ENCODE measurements at places on chromosomes 2 and 18.
A peak's percentile ranks its signal among the peaks of the same experiment; 100 is the strongest.

- peak; percentile 68 for DNase-seq
Measured at GRCh38 chr18:58321986-58322385, 278.0 kb downstream of the NEDD4L start.

- no peak for DNase-seq
Measured at GRCh38 chr2:8437949-8438400, 243.9 kb upstream of the ID2 start.

GRCh38 chr2:235716875-235717496 lies 223.1 kb downstream of the AGAP1 start:
- DNase-seq, result no peak

DNA sequence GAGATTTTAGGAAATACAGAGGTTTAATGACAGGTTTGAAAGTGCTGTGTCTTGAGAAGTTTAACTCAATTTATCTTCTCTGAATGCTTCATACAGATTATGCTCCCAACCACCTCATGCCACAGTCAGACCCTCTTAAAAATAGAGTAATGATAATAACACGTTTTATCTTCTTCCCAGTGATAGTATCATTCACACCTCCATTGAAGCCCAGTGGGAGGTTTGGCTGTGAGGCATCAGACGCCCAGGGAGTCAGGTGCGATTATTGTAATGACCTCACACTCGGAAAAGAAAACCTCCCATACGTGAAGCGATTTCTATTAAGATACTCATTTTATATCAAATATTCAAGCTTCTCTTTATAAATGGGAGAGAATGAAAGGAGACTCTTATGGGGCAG lies 366.3 kb downstream of the SETBP1 start:
- DNase-seq, result no peak

DNA sequence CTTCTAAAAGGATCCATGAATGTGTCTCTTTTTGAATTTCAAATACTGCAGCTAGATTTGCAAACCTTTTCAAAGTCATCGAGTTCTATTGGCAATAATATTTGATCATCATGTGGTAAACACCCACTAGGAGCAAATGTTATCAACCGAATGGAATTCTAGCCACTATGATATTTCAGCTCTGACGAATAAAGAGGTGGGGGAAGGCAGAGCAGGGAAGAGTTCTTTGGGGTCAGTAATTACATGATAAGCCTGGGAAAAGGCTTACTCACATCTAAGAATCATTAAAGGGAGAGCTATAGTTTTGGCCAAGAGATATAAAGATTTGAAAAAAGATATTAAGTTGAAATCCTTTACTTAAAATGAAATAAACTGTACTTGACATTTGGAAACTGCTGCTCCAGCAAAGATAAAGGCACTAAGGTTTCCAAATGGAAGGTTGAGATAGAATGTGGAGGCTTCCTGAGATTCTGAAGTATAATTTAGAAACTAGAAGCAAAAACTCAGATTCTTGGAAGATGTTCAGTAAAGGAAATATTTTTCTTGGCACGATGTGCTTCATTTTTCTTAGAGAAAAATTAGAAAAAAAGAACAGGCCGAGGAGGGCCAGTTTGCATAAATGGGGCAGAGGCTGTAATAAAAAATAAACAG lies 104.7 kb upstream of the ARHGAP28 start:
- no peak for DNase-seq

GRCh38 chr2:153509133-153509532 lies 30.6 kb upstream of the RPRM start:
- DNase-seq, result no peak

- no peak for DNase-seq
Measured at GRCh38 chr18:61869636-61870035, 23.2 kb downstream of the RNF152 start.

- no peak for DNase-seq
Measured at GRCh38 chr2:75356865-75357264, 157.5 kb upstream of the TACR1 start.

DNA sequence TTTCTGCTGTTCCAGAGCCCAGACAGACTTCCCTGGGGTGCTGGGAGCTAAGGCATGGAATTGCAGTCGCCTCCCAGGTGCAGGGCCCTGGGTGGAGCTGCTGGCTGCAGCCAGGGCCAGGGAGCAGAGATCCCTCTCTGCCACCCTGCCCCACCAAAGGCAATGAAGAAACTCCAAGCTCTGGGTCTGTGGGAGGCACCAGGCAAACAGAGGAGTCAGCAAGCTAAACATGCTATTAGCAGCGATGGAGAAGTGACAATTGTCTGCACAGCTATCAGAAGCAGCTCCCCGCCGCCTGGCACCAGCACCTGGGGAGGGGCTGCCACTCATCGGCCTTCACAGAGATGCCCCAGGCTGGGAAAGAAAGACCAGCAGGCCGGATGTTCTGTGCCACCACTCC lies 28.0 kb upstream of the COX5B start:
- no peak for DNase-seq

DNA sequence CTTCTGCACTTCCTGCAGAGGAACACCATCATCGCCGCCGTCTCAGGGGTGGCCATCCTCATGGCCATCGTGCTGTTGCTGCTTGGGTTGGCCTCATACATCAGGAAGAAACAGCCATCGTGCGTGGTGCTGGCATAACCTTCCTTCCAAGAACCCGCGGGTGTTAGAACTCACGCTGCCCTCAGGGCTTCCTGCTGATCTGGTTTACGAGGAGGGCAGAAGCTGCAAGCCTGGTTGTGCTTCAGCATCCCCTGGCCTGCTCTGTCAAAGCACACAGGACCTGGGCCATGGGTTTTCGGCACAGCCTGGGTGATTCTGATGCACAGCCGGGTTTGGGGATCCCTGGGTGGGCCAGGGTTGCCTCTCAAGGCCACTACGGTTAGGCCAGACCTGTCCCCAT lies 12.2 kb upstream of the ZAP70 start:
- no peak for DNase-seq

DNA sequence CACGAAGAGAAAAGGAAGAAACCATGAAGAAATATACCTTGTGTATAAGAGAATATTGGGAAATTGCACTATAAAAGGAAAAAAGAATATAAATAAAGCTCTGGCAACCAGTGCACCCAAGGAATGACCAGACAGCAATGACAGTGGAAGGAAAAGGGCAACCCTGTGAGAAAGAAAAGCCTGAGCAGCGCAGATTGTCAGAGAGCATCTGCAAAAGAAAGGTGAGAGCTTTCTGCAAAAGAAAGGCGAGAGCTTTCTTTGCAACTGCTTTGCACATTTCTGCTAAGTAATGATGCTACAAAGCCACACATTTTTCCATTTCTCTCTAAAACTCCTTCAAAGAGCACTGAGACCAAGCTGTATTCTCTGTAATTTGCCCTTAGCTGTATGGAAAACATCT lies 83.6 kb downstream of the CTNNA2 start:
- DNase-seq, result no peak

- no peak for DNase-seq
Measured at GRCh38 chr2:129004485-129004884, 685.8 kb upstream of the HS6ST1 start.

DNA sequence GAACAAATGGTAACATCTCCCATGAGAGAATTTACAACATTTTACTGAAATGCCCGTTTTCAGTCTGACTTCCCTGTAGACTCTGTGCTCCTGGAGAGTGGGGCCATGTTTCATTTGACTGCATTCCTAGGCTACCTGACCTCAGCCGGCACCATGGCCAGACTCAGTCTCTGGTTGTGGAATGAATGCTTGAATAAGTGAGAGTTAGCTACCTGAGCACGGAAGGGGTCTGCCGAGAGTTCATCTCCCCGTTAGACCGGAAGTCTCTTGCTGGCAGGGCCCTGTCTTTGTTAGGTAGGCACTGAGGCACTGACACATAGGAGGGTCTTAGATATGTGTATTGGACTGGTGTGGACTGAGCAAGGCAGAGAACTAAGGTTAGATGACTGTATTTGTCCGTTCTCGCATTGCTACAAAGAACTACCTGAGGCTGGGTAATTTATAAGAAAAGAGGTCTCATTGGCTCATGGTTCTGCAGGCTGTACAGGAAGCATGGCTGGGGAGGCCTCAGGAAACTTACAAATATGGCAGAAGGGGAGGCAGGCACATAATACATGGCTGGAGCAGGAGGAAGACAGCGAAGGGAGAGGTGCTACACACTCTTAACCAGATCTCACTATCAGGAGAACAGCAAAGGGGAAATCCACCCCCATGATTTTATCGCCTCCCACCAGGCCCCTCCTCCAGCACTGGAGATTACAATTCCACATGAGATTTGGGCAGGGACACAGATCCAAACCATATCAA lies 271.2 kb downstream of the GLI2 start:
- no peak for DNase-seq

DNA sequence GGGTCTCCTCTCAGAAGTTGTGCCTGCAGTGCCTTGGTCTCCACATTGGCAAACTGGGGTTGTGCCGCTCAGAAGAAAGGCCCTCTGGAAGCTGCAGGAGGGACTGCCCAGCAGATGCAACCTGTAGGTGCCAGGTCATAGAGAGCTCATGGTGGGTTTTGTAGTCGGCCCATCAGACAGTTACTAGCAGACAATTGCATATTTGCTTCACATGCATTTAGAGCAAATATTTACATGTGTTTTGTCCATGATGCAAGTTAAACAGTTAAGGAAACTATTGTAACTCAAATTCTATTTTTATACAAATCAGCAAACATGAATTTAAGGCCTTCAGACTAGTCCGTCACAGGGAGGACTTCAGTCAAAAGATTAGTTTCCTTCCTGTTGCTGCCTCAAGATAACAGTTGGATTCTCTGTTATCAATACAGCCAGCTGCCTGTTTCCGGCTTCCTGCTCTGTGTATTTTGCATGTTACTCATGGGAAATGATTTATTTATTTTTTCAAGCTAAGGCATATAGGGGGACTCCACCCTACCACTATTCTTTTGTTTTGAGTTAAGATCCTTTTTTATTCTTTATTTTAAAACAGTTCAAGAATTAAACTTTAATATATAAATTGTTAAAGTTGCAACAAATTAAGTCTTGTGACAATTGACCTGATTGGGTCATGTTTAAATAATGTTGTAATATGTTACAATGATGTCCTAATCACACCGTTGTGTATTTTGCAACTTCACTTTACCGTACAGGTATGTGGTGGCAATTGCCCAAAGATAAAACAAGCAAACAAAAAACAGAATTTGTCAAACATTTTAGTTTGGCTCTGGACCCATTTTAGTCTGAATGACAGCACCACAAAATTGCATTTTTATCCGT lies 133.5 kb downstream of the SPTBN1 start:
- DNase-seq, result peak; percentile 69

DNA sequence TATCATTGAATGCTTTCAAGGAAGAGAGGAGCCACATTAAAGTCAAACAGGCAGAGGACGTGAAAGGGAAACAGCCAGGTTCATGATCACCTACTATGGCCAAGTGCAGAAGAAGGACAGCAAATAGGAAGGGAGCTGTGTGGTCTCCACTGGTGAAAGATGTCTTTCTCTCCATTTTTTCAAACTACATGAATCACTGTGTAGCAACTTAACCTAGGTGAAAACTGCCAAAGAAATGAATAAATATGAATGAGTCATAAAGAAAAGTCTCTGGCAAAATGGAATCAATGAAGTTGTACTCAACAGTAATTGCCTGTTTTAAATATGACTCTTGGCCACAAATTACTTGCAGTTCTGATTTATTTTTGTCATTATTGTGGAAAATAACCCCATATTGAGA lies 452.6 kb upstream of the PKDCC start:
- no peak for DNase-seq

DNA sequence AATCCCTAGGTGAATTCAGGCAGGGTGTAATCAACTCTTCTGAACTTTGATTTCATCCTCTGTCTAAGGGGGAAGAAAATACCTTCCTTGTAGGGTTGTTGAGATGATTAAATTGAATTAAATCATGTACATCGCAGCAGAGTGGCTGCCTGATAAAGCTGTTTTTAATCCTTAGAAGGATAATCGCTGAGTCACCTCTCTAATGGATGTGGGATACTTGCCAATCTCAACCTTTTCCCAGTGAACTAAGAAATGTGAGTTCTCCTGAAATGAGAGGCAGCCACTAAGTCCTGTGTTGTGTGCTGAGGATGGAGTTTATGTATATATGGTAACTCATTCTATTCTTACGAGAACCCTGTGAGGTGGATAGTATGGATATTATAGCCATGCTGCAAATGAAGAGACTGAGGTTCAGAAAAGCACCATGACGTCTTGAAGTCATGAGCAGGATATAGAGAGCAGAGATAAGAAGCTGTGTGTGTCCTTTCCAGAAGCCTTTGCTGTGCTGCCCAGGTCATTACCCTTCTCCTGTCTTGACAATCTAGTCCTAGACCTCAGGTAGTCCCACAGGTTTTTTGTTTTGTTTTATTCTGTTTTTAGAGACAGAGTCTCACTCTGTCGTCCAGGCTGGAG lies 93.3 kb downstream of the HNRNPLL start:
- no peak for DNase-seq

DNA sequence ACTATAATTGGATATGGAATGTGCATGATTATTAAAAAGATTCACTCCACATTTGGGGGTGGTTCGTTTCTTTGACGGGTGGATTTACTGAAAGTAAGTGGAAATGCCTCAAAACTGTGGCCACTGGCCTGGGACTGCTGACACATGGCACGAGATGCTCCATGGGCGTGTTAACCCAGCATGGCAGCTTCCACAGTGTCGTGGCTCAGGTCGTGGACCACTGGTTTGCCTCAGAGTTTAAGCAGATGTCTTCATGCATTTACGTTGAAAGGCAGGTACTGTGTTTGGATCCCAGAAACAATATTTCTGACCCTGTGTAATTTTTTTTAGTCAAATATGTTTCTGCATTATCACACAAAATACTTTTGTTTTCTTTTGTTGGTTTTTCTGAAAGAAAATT lies 242.0 kb downstream of the GBX2 start:
- DNase-seq, result no peak

- DNase-seq, result no peak
Measured at GRCh38 chr2:233829193-233830110, 24.9 kb downstream of the HJURP start.

DNA sequence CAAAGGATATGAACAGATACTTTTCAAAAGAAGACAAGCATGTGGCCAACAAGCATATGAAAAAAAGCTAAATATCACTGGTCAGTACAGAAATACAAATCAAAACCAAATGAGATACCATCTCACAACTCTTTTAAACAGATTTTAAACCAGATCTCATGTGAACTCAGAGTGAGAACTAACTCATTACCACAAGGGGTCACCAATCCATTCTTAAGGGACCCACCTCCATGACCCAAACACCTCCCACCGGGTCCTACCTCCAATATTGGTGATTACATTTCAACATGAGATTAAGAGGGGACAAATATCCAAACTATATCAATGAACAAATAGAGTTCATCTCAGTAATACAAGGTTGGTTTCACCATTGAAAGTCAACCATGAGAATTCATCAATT lies 319.8 kb upstream of the GULP1 start:
- no peak for DNase-seq

- no peak for DNase-seq
Measured at GRCh38 chr2:236510034-236510433, 59.6 kb upstream of the ACKR3 start.

Data from CD4-positive, alpha-beta T cell treated with Interleukin-6 at 100 ng/mL for 8 hours (primary cell).